ENCODE measurements at places on chromosomes 2 and 18.
A peak's percentile ranks its signal among the peaks of the same experiment; 100 is the strongest.

DNA sequence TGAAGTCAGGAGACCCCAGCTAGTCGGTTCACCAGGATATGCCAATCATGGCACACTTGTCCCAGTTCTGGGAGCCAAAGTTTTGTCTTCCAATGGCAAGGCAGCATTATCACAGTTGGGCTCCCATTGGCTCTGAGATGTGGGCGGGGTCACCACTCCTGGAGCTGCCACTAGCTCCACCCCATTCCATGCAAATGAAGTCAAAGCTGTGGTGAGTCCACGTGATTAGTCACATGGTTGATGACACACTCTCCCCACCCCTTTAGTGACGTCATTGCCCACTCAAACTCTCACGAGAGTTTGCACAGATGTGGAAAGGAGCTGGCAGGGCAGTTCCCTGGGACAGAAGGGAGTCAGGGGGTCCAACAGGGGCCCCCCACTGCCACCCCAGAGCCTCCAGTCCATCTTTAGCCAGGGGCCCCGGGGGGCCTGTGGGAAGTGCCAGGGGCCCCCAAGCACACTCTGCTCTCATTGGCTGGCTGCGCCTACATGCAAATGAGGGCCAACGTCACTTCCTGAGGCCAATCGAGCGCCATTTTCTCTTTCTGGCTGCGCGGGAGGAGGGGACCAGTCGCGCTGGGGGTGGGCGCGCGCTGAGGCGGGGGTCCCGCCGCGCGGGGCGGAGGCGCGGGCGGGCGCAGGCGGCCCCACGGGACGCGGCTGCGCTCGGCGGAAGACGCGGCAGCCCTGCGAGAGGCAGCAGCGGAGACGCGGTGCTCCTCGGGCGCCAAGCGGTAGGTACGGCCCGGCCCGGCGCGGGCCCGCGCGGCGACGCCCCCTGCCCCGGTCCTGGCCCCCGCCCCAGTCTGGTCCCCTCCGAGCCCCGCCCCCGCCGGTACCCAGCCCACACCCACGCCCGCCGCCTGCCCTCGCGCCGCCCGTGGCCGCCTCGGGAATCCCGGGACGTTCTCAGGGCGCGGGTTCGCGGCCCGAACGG lies at the start of gene ADNP2:
Gene ADNP2, plus strand, starts transcription at position 524 of the 937 bp plus-strand sequence. CDS start 8,281 bp downstream, outside the sequence.
- DNase-seq: peak; percentile 47

GRCh38 chr2:144510294-144510991 lies 9.5 kb downstream of the ZEB2 start:
- DNase-seq: no peak

GRCh38 chr2:161245671-161246070 lies 62.6 kb upstream of the PSMD14 start:
- DNase-seq: no peak

- no peak for DNase-seq
Measured at GRCh38 chr18:24112874-24113615, 25.8 kb upstream of the CABYR start.

DNA sequence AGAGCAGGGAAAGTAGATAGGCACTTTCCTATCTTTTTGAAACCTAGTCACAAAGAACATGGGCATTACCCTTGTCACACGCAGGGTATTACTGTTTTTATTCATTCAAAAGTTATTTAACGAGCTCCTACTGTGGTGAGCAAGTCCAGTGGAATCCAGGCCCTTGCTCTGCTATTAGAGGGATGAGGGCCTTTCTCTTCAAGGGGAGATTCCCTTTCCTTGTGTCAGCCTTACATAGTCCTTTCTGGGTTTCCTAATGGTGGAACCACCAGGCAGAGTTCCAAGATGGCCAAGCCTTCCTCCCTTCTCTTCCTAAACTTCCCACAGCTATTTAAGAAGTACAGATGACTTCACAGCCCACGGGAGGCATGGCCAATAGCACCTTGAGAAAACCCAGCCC lies 64.6 kb downstream of the SPTBN1 start:
- DNase-seq: no peak

- DNase-seq: no peak
Measured at GRCh38 chr2:178627401-178627800, 147.1 kb downstream of the PLEKHA3 start.

- DNase-seq: no peak
Measured at GRCh38 chr2:23549821-23550530, 165.0 kb downstream of the KLHL29 start.

- DNase-seq: no peak
Measured at GRCh38 chr2:162226836-162227235, 16.4 kb downstream of the FAP start.

DNA sequence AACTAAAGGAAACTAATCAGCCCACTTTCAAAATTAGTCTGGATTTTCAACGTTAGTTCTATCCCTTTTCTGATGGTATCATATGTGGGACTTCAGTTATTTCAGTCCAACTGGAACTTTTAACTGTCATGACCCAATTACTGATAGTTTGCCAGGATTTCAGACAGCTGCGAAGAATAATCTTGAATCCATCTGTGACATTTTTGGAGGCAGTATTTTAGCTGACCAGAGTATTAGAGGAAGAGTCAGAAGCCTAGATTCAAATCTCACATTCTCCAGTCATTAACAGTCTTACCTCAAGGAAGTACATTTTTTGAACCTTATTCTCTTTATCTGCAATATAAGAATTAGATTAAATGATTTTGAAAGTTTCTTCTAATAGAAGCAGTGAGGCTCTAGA lies 81.3 kb downstream of the PTRHD1 start:
- DNase-seq: no peak

- no peak for DNase-seq
Measured at GRCh38 chr2:202636213-202636513, 1.4 kb downstream of the FAM117B start.

GRCh38 chr2:159029936-159030335 lies 61.5 kb downstream of the TANC1 start:
- no peak for DNase-seq

DNA sequence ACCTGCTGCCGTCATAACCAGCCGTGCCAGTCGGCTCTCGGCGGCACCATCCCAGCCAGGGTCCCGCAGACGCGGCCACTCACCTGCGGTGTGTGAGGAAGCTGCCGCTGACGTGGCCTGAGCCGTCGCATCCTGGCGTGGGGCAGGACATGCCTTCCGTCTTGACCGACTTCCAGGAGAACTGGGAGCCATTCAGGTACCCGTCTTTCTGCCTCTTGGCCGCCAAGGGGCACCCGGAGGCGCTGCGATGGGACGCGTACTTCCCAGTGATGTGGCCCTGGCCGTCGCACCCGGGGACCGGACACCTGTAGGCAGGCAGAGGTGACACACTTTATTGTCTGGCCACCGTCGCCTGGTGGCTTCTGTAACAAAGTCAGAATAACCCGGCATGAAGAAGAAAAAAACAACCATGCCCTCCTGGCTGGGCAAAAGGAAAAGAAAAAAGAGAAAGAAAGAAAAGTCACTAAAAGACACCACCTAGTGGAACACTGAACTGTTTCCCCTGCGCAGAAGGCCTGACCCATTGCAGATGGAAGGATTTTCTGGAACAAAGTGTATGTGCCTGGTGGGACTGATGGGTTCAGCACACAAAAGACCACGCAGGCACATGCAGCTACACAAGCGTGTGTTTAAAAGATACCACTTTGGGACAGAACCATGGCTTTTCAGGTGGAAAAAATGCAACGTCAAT lies 94.9 kb upstream of the PXDN start:
- no peak for DNase-seq

GRCh38 chr18:58955738-58956137 lies 91.1 kb downstream of the ZNF532 start:
- DNase-seq: no peak

DNA sequence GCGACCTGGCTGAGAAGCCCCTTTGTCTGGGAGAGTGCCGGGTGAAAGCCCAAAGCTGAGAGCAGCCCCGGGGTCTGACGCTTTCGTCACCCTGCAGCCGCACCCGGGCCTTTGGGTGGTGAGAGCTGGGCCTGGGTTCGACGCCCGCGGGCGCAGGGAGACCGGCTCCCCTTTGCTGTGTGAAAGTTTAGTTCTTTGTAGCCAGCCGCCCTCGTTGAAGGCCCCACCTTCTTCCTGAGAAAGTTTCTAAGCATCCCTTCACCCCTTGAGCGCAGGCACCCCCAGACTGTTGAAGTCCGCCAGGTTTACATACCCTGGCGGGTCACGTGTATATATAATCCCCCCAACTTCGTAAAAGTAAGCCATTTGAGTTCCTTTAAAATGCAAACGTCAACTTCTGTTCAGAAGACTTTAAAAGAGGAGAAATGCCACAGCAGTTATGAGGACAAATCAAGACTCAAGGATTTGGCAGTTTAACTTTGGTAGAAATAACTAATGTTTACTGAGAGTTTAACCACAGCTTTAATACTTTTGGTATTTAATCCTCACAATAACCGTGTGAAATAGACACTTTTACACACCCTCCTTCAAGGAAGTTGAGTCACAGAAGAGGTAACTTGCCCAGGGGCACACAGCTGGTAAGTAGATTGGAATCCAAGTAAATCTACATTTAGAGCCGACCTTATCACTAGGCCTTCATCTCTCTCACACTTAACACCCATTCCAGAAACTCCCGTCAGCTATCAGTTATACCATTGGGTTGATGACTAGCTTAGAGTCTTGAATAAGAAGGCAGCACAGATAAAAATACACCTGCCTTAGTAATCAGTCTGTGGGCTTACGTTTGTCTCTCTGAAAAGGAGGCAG lies 1.1 kb upstream of the MBOAT2 start:
- DNase-seq: no peak

- no peak for DNase-seq
Measured at GRCh38 chr2:201470821-201471731, 19.5 kb downstream of the STRADB start.
